Keratinocyte (primary cell): ENCODE measurements at places on chromosomes 7 and 10. TPM values are rescaled to one million over a fixed set of nuclear protein-coding genes. Genes with fewer than 3 reads are reported as not detected.

SUGCT gene
- polyA plus RNA-seq, result 69.5 to 134 TPM (median 126 TPM) in 3 replicates

PON1 gene
- not detected in 3 replicates for polyA plus RNA-seq

- no peak overlapping the region for H3K4me3 ChIP-seq
- no peak for DNase-seq
- no peak overlapping the region for H3K27ac ChIP-seq
- H3K4me1 ChIP-seq, result peaks cover 4% of the 10 kb centered on the region
- H3K36me3 ChIP-seq, result peaks cover 25% of the 10 kb centered on the region
These were observed 25.9 kb downstream of the ABRAXAS2 start for GRCh38 chr10:124827474-124827873.

GRCh38 chr7:24419077-24419476, 135.1 kb downstream of the NPY start:
- no peak overlapping the region for H3K27ac ChIP-seq
- H3K36me3 ChIP-seq, result no peaks in the 10 kb centered on the region
- H3K27me3 ChIP-seq, result no peaks in the 10 kb centered on the region
- H3K4me1 ChIP-seq, result no peaks in the 10 kb centered on the region
- H3K4me3 ChIP-seq, result no peak overlapping the region

- no peak overlapping the region for H3K27ac ChIP-seq
- H3K27me3 ChIP-seq, result peaks cover 16% of the 10 kb centered on the region
- no peaks in the 10 kb centered on the region for H3K36me3 ChIP-seq
- H3K4me1 ChIP-seq, result no peaks in the 10 kb centered on the region
- H3K4me3 ChIP-seq, result no peak overlapping the region
These were observed 260.5 kb upstream of the ZMIZ1 start for GRCh38 chr10:78808286-78808685.

NUTM2A gene
- 0.13 to 0.63 TPM (median 0.22 TPM) in 3 replicates for polyA plus RNA-seq
